ENCODE measurements at places on chromosomes 5 and 9.

DNA sequence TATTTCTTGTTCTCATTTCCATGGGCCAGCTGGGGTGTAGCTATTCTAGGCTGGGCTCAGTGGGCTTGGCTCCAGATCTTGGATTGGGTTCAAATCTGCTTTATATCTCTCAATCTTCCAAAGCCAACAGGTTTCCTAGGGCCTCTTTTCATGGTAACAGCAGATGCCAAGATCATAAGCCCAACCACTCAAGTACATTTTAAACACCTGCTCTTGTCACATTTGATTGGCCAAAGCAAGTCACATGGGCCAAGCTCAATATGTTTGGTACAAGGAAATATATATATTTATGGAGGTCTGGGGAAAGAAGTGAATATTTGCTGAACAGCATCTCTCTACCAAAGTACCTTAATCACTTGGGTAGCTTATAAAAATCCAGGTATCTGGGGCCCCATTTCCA lies 49.5 kb downstream of the MRRF start:
- DNase-seq = no peak

GRCh38 chr5:77423022-77423750 lies 68.9 kb downstream of the WDR41 start:
- no peak for DNase-seq

- DNase-seq = no peak
Measured at GRCh38 chr5:61588216-61588615, 256.2 kb downstream of the ZSWIM6 start.

- peak; percentile 41 for DNase-seq
Measured at GRCh38 chr9:79939819-79940218, 368.1 kb downstream of the TLE4 start.

DNA sequence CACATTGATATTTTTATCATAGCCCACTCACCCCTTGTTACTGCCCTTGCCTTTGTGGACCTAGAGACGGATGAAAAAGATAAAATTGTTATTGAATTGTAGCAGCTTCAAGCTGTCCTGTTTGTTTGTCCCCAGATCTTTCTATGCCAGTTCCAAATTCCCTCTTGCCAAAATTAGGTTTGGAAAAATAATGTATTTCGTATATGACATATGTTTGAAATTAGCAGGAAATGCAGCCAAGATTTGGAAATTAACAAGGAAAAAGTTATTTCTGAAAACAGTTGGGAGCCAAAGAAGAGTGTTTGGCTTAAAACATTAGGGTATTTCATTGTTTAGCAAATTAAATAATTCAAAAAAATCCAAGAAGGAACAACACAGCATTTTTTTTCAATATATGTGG lies 33.5 kb downstream of the SPATA31D1 start:
- DNase-seq = no peak

- no peak for DNase-seq
Measured at GRCh38 chr5:111752426-111752965, 4.5 kb downstream of the NREP start.

- peak; percentile 2 for DNase-seq
Measured at GRCh38 chr9:136044971-136045594, 50.0 kb downstream of the NACC2 start.

All from stomach (tissue), 19 donors.